ENCODE measurements at places on chromosomes 4 and X.

DNA sequence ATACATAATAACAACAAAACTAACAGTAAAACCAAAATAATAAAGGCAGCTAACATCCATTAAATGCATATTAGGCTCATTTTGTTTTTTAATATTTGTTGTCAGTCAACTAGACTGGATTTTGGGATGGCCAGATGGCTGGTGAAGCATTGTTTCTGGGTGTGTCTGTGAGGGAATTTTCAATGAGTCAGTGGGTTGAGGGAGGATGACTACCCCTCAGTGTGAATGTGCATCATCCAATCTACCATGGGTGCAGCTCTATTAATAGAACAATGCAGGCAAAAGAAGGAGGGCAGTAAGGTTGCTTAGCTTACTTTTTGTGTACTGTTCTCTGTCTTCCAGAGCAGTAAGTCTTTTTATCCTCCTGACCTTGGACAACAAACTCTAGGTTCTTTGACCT lies 484.2 kb upstream of the HS3ST1 start:
- DNase-seq = peak; percentile 3

DNA sequence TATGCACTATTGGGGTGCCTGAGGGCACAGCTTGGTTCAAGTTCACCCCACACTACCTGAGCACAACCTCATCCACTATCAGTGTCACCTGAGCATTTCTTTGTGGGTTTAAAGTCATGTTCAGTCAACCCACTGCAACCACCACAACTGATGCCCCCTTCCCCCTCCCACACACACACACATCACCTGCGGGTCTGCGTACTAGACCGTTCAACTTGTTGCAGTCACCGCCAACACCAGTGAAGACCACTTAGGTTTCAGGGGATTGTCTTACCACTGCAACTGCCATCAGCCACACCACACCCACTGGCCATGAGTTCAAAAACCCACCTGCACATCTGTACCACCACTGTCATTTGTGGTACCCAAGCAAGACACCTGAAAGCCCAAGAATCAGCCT lies 355.0 kb downstream of the SH3BGRL start:
- no peak for DNase-seq

DNA sequence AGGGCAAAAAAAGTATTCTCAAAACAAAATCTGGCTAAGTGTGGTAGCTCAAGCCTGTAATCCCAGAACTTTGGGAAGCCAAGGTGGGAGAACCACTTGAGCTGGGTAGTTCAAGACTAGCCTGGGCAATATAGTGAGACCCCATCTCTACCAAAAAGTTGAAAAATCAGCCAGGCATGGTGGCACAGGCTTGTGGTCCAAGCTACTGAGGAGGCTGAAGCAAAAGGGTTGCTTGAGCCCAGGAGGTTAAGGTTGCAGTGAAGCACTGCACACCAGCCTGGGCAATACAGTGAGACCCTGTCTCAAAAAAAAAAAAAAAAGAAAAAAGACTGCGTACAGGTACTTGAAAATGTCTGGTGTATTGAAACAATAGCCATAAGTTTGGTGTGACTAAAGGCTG lies 1.7 kb upstream of the SDAD1 start:
- no peak for DNase-seq

GRCh38 chr4:182547435-182547834 lies 304.2 kb downstream of the TENM3 start:
- no peak for DNase-seq

- peak; percentile 69 for DNase-seq
Observed at GRCh38 chr4:139229534-139230039, 50.4 kb downstream of the MGARP start.

GRCh38 chrX:14243823-14244222 lies 214.1 kb upstream of the GEMIN8 start:
- DNase-seq = no peak

DNA sequence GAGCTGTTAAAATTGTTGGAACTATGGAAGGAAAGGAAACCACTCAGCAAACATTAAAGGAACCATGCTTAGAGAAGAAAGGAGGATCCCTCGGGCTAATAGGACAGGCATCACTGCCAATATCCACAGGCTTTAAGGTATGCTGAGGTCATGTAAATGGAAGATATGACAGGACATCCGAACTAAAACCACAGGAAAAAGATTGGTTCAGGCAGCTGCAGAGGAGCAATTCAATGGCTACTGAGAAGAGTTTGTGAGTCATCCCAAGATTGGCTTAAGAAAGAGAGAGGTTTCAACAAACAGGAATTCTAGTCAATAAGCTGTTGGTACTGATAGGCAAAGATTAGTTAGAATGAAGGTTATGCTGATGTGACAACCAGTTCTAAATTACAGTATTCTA lies 106.4 kb upstream of the FAM241A start:
- DNase-seq = peak; percentile 22

GRCh38 chr4:72110886-72111285 lies 79.1 kb downstream of the NPFFR2 start:
- DNase-seq = no peak

- DNase-seq = no peak
Observed at GRCh38 chrX:39247536-39247935, 446.3 kb downstream of the MID1IP1 start.

GRCh38 chr4:44544158-44544557 lies 95.5 kb upstream of the KCTD8 start:
- DNase-seq = no peak

- DNase-seq = peak; percentile 72
Observed at GRCh38 chrX:115372152-115372551, 82.6 kb downstream of the LUZP4 start.

Measured in fibroblast of skin of scalp (primary cell).